BJ (cell line): ENCODE measurements at places on chromosomes 2 and 18.

DNA sequence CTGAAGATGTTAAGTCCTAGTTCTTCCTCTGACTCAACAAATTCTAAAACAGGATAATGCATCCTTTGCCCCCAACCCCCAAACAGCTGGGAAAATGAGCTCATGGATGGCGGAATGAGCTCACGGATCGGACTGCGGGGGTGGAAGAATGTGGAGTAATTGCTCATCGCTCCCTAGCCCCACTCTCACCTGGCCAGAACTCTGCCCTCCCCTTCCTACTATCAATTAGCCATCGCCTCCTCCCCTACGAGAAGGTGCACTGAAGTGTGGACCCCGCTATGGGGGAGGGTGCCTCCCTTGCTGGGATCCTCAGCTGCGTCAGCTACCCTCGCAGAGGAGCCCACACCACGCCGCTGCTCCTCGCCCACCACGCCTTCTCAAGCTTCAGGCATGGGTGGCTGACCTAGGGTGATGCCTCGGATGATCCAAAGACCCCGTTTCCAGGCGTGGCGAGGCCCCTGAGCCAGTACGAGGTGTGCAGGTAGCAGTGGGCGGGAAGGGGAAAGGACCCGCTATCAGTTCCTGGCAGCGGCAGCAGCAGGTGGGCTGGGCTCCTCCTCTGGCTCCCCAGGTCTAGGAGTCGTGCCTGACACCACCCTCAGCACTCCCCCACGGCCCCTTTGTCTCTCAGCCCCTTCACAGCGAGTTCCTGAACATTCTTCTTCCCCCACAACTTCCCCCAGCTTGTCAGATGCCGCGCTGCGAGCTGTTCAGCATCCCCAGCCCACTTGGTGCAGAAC, 82.1 kb upstream of the POMC start:
- peak; percentile 28 for DNase-seq

DNA sequence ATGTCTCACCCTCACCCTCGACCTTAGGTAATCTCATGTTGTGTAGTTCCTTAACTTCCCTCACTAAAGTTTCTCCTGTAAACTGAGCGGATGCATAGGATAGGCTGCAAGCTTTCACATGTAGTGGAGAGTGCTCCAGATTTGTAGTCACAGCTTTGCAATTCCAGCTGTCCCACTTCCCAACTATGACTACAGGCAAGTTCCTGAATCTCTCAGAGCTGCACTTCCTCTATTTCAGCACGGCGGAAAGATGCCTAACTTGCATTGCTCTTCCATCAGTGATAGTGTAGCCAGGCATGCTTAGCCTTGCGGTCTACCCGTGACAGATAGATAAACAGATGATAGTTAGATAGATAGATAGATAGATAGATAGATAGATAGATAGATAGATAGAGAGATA, 183.1 kb upstream of the CCDC68 start:
- DNase-seq, result no peak

DNA sequence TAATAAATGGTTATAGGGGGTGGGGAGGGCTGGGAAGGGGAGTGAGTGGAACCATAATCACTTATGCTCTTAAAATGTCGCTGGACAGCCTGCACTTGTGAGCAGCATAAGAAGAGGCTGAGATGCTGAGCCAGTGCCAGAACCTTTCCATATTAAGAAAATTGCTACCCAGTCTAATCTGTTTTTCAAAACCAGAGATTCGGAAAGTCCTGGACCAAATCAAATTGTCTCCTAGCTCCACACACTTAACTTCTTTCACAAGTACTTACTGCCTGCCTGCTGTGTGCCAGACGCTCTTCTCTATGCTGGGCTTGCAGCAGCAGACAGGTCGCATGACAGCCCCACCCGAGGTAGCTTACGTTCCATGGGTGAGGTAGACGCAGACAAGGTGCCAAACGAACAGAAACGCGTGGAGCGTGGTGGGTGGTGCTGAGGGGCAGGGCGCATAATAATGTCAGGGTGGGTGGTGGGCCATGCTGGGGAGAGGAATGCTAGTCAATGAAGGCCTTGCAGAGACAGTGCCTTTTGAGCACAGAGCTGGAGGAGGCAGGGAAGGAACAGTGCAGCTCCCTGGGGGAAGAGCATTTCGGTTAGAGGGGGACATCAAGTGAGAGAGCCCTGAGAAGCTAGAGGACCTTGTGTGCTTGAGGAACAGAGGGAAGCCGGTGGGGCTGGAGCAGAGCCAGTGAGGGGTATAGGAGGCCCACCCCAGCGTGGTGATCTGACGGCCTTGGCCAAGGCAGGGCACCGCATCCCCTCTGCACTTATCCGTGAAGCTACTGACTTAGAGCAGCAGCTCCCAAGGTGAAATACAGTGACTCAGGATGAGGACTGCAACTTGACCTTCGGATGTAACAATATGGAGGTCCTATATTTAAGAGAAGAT, 123.5 kb upstream of the DAPL1 start:
- DNase-seq, result no peak

DNA sequence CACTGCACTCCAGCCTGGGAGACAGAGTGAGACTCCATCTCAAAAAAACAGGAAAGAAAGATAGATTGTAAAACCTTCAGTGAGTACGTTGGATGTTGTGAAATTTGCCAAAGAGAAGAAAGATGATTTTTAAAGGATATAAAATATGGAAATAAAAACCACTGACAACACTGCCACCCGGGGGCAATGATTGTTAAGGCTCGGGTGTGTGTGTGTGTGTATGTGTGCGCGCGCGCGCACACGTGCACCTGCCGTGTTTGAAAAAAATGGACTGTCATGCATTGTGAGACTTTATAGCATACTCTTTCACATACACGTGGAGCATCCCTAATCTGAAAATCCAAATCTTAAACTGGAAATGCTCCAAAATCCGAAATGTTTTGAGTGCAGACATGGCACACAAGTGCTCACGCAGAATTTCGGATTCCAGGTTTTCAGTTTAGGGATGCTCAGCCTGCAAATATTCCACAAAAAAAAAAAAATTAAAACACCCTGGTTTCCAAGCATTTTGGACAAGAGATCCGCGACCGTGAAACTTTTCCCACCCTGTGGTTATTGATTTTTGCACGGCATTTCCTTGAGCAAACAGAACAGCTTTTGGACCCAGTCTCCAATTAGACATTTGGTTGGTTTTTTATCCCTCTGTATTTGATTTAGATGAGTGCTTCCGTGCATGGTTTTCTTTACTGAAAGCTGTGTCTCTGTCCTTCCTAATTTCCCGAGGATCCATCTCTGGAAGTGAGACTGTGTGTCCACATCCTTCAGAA, 269.2 kb downstream of the AGAP1 start:
- DNase-seq, result no peak
